ENCODE measurements at places on chromosomes 5 and 9. TPM values are rescaled to one million over a fixed set of nuclear protein-coding genes. Genes with fewer than 3 reads are reported as not detected.
A peak's percentile ranks its signal among the peaks of the same experiment; 100 is the strongest.

ZDHHC11B gene
- 1.3 TPM for total RNA-seq

SAXO1 gene
- not detected for total RNA-seq

SPARC gene
- total RNA-seq: 339 TPM

MCIDAS gene
- total RNA-seq: 1.2 TPM

HRH2 gene
- not detected for total RNA-seq

LRRC19 gene
- not detected for total RNA-seq

DNA sequence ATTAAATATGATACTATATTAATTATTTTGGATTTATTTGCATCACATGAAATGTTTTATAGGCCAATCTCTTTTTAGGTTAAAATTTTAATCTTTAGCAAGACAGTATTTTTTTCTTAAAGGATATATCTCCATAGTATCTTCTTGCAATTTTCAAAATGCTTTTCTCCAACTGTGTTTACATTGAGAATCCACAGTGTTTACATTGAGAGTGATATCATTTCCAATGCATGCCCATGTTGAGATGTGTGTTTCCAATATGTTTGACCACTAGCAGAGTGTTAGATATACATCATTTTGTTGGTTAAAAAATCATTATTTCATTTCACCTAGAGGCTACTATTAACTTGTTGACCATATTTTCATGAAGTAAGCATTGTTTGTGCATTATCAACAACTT lies 17.3 kb downstream of the VCAN start:
- no peaks in the 10 kb centered on the region for H3K36me3 ChIP-seq
- no peak overlapping the region for H3K27ac ChIP-seq
- no peak for DNase-seq
- H3K4me3 ChIP-seq: no peak overlapping the region
- no peaks in the 10 kb centered on the region for H3K4me1 ChIP-seq
- no peaks in the 10 kb centered on the region for H3K27me3 ChIP-seq

DNA sequence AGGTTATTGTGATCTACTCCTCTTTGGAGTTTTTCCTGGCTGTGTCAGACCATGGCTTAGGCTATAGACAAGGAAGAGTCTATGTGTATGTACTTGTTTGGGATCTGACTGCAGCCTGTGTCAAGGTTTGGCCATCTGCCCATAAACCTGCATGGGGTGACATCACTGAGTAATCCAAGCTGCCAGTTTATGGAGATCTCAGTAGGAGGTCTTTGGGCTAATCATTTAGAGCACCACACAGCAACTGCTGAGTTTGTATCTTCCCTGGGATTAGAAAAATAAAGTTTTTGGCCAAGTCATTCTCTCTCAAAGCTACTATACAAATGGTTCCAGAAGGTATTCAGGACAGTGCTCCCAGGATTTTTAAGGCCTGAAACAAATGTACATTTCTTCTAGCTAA lies 65.5 kb upstream of the HSPB3 start:
- no peaks in the 10 kb centered on the region for H3K27me3 ChIP-seq
- peaks cover 35% of the 10 kb centered on the region for H3K4me1 ChIP-seq
- no peaks in the 10 kb centered on the region for H3K36me3 ChIP-seq
- H3K27ac ChIP-seq: peak overlapping the region; percentile 88

- peak; percentile 89 for DNase-seq
- H3K36me3 ChIP-seq: peaks cover 58% of the 10 kb centered on the region
- peak overlapping the region; percentile 72 for H3K27ac ChIP-seq
- H3K27me3 ChIP-seq: no peaks in the 10 kb centered on the region
Observed at GRCh38 chr9:87518702-87519335, 21.2 kb downstream of the DAPK1 start.

DNA sequence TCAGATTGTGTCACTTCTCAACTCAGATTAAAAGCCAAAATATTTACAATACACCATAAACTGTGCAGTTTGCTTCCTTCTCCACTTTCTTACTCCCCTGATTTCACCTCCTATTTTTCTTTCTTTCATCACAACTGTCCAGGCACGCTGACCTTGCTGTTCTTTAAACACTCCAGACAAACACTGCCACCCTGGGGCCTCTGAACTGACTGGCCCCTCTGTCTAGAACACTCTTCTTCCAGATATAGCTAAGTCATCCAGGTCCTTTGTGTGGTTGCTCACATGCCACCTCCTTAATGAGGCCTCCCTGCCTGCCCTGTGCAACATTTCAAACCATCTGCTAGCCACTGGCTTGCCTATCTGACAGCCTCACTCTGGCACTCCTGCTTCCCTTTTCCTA lies 46.6 kb downstream of the ATG10 start:
- H3K4me1 ChIP-seq: peaks cover 9% of the 10 kb centered on the region
- no peak for DNase-seq
- no peak overlapping the region for H3K4me3 ChIP-seq
- no peaks in the 10 kb centered on the region for H3K36me3 ChIP-seq
- H3K27ac ChIP-seq: no peak overlapping the region

DNA sequence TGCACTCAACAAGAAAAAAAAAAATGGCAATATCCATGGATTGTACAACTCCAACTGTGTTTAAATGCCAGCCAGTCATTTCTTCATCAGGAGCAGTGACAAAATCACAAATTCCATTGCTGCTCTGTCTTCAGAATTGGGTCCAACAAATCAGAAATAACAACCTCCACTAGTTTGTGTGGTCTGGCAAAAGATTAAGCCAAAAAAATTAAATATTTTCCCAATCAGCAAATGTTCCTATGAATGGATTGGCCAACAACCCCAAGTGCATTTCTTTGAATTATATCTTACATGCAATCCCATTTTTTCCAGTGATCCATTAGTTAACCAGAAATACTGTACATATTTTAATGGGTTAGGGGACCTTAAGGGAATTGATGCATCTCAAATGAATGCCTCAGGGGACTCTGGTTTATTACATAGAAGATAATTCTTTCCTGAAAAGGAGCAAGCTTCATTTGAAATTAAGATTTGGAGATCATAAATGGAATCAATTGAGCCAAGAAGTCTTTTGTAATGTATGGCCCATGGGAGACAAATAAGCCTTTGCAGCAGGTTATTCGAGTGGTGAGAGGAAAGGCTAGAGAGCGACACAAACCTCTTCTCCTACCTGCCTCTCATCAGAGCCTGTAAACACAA lies 131.8 kb downstream of the TLE1 start:
- H3K27ac ChIP-seq: no peak overlapping the region
- H3K4me1 ChIP-seq: no peaks in the 10 kb centered on the region
- H3K4me3 ChIP-seq: no peak overlapping the region
- H3K36me3 ChIP-seq: no peaks in the 10 kb centered on the region
- H3K27me3 ChIP-seq: peaks cover 5% of the 10 kb centered on the region
- DNase-seq: peak; percentile 6

- no peaks in the 10 kb centered on the region for H3K36me3 ChIP-seq
- H3K27me3 ChIP-seq: peaks cover 98% of the 10 kb centered on the region
- no peak within 1 kb of the TSS for H3K4me3 ChIP-seq
Observed at GRCh38 chr9:976258-976942, at the start of gene DMRT3. Gene DMRT3, plus strand, starts transcription at chr9:976655. Its CDS starts 347 bp downstream, at chr9:977002.

- peaks cover 10% of the 10 kb centered on the region for H3K27me3 ChIP-seq
- H3K36me3 ChIP-seq: no peaks in the 10 kb centered on the region
Observed at GRCh38 chr9:77099388-77099787, 77.9 kb upstream of the VPS13A start.

GRCh38 chr5:3845230-3845629 lies 249.6 kb downstream of the IRX1 start:
- H3K4me3 ChIP-seq: no peak overlapping the region
- DNase-seq: no peak
- no peaks in the 10 kb centered on the region for H3K36me3 ChIP-seq
- H3K27me3 ChIP-seq: no peaks in the 10 kb centered on the region
- H3K4me1 ChIP-seq: no peaks in the 10 kb centered on the region

DNA sequence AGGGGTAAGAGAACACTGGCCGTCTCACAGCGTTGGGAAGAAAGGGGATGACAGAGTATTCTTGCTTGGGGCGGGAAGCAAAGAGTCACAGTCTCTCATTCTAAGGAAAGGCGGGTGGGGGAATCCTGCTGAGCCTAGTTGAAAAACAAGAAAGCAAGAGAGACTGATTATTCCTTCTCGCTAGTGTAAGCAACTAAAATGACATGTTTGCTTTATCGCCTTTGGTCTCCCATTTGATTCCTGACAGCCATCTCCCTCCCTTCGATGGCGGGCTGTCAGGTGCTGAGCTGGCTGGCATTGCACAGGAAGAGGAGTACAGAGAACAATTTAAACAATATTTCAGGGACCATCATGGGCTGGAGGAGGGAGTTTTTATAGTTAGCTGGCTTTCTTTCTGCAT lies 331.3 kb downstream of the ASTN2 start:
- no peaks in the 10 kb centered on the region for H3K4me1 ChIP-seq
- H3K27ac ChIP-seq: no peak overlapping the region
- no peak overlapping the region for H3K4me3 ChIP-seq
- peaks cover 16% of the 10 kb centered on the region for H3K27me3 ChIP-seq

DNA sequence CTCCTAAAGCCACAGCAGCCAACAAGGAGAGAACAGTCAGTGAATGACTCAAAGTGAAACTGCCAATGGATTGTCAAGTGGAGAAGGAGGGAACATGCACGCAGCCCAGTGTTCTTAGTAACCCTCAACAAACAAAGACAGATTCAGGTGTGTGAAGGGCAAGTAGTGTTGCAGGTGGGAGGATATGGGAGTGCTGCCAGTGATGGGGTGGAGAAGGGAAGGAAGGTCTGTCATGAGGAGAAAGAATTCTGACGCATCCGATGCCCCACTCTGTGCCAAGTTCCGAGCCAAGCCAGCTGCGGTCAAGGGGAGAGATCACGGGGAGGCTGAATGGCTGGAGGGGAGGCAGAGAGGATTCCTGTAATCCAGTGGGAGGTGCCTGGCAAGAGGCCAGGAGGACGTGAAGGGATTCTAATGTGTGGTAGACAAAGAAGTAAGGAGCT lies 56.5 kb downstream of the CAST start:
- H3K4me3 ChIP-seq: no peak overlapping the region
- no peaks in the 10 kb centered on the region for H3K36me3 ChIP-seq
- no peak for DNase-seq
- no peaks in the 10 kb centered on the region for H3K27me3 ChIP-seq

DNA sequence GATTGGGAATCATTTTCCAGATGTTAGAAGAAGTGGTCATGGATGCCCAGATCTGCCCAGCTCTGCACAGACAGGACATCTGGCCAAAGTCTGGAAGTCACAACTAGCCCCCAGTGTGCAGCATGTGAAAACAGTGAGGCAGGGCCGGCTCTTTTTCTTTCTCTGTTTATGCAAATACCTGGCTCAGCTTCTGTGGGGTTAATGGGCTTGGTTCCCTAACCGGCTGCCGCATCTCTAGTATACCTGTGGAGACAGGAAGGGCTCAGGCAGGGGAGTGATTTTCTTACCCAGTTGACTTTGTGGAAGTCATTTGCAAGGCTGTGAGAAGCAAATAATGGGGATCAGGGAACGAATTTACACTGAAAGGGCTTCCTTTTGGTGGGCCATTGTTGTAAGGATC lies 254.8 kb upstream of the PANK3 start:
- H3K27me3 ChIP-seq: peaks cover 87% of the 10 kb centered on the region
- no peaks in the 10 kb centered on the region for H3K4me1 ChIP-seq
- no peak overlapping the region for H3K4me3 ChIP-seq
- H3K36me3 ChIP-seq: no peaks in the 10 kb centered on the region
- no peak for DNase-seq

DNA sequence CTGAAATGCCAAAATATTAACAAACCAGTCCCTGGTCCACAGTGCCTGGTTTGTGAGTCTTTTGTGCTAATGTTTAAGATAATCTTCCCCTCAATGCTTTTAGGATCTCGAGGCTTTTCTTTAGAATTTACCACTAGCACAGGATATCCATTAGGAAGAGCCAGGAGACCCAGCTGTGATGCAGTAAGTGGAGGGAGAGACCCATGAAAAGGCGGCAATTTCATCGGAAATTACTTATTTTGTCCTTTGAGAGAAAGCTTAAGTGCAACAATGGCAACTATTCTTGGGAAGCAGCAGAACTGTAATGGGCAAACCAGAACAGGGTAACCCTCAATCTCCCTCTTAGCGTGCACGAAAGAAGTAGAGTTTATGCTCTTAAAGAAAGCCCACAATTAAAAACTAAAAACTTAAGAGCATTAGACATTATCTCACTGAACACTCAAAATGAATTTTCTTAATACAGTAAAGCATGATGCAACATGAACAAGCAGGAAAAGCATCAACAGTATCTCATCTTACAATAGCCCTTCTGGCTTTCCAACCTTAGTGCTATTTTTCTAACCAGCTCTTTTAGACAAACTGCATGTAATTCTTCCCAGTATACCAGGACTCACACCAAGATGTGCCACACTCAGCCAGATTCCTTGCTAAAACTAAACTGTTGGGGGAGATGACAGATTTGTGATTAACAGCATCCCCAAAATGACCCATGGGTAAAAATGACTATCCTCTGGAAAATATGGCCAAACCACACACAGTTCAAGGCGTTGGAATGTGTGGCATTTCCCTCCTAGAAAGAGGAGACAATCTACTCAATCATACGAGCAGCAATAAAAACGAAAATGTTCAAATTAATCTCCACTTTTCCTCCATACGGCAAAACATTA lies 36.4 kb downstream of the PWWP2A start:
- H3K4me3 ChIP-seq: no peak overlapping the region
- peaks cover 15% of the 10 kb centered on the region for H3K4me1 ChIP-seq
- peak overlapping the region; percentile 69 for H3K27ac ChIP-seq
- DNase-seq: peak; percentile 32
- no peaks in the 10 kb centered on the region for H3K27me3 ChIP-seq

DNA sequence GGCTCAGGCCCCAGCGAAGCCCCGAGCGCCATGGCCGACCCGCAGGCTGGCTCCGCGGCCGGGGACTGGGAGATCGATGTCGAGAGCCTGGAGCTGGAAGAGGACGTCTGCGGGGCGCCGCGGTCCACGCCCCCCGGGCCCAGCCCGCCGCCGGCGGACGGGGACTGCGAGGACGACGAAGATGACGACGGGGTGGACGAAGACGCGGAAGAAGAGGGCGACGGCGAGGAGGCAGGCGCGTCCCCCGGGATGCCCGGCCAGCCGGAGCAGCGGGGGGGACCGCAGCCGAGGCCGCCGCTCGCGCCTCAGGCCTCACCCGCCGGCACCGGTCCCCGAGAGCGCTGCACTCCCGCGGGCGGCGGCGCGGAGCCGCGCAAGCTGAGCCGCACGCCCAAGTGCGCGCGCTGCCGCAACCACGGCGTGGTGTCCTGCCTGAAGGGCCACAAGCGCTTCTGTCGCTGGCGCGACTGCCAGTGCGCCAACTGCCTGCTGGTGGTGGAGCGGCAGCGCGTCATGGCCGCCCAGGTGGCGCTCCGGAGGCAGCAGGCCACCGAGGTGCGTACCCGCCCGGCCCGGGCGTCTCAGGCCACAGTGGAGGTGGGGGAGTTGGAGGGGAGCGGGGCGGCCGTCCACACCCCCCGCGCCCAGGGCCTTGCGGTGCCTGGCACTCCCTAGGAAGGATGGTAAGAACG lies 1.6 kb downstream of the DMRT2 start:
- no peaks in the 10 kb centered on the region for H3K4me1 ChIP-seq
- no peak overlapping the region for H3K27ac ChIP-seq
- no peak for DNase-seq
- H3K36me3 ChIP-seq: no peaks in the 10 kb centered on the region
- peaks cover 99% of the 10 kb centered on the region for H3K27me3 ChIP-seq

Data from A673 (cell line).